Right atrium auricular region (tissue), 2 donors: ENCODE measurements at places on chromosomes 1 and 21. TPM values are rescaled to one million over a fixed set of nuclear protein-coding genes. Genes with fewer than 3 reads are reported as not detected.
A peak's percentile ranks its signal among the peaks of the same experiment; 100 is the strongest.

Gene TRAPPC10
- total RNA-seq: 18.2 TPM

DNA sequence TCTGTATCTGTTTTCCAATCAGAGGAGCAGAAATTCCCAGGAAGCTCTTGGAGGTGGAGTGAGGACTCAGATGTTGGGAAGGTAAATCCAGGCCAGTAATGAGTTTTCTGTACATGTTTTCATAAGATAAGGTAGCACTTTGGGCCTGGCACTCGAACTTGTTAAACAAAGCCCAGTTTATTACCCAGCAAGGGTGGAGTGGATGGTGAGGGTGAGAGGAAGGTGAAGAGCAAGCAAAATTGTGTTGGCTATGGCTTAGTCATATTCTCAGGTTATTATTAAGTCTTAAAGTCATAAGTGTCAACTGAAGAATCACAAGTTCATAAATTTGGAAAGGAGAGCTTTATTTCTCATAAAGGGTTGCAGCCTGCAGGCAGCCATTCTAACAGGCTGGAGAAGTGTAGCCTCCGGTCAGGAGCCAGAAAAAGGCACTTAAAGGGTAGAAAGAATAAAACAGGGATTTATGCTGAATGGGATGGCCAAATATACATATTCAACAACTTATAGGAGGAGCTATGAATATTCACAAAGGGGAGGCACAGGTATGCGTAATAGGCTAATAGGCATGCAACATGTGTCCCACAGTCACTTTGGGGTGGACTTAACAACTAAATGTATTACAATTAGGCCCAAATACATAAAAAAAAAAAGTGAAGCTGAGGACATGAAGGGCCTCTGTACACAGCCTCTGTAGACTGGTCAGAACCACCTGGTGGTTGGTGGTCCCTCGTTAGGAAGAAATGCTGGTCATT lies 523.9 kb downstream of the LMO4 start:
- no peaks in the 10 kb centered on the region for H3K27me3 ChIP-seq
- no peaks in the 10 kb centered on the region for H3K4me1 ChIP-seq
- no peak for DNase-seq
- H3K4me3 ChIP-seq: no peak overlapping the region
- H3K36me3 ChIP-seq: no peaks in the 10 kb centered on the region

DNA sequence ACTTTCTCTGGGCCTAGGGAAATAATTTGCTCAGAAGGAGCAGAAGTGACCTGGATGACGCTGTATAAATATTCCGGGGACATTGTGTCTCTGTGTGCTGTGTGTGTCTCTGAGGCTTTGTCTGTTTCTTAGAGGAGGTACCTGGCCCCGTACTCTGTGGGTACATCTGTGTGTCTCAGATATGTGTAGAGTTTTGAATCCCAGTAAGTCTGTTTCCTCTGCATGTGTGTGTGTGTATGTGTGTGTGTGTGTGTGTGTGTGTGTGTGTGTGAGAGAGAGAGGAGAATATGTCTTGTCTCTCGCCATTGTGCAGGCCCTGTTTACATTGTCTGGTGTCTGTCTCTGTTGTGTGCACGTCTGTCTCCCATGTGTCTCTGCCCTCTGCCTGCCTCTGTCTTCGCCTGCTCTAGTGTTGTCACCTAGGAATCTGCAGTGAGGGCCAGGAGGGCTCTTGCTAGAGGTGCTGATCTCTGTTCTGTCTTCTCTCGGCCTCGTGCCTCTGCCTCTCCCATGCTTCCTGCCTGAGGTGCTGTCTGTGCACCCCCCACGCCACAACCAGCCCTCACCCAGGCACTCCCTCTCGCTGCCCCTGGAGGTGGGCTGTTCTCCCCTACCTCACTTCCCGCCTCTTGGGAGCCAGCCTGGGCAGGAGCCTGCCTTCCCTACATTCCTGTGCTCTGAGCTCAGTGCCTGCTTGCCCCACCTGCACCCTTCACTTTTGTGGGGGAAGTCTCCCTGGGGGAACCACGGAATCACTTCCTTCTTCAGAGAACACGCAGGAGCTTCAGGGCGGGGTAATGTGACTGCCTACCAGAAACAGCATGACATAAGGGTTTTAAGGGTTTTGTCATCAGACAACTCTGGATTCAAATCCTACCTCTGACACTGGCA lies 5.9 kb downstream of the MAP7D1 start:
- no peaks in the 10 kb centered on the region for H3K36me3 ChIP-seq
- peak overlapping the region; percentile 28 for H3K4me3 ChIP-seq
- DNase-seq: no peak
- H3K4me1 ChIP-seq: no peaks in the 10 kb centered on the region

DNA sequence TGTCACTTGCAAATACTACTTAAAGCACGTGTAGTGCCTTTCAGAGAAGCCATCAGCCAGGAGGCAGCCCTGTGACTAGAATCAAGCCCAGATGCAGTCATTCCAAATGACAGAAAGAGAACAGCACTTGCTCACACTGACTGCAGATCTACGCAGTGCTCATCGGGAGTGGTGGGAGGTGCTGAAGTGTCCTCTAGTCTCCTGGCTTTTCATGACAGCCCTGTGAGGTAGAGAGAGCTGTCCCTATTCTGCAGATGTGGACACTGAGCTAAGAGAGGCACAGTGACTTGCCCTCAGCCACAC lies 62.3 kb upstream of the EDN2 start:
- H3K4me1 ChIP-seq: no peaks in the 10 kb centered on the region
- H3K4me3 ChIP-seq: no peak overlapping the region
- no peak for DNase-seq
- no peak overlapping the region for H3K27ac ChIP-seq
- H3K36me3 ChIP-seq: no peaks in the 10 kb centered on the region
